ENCODE measurements at places on chromosomes 16 and 17.

- no peak for DNase-seq
Observed at GRCh38 chr16:69143116-69143515, 10.7 kb downstream of the UTP4 start.

DNA sequence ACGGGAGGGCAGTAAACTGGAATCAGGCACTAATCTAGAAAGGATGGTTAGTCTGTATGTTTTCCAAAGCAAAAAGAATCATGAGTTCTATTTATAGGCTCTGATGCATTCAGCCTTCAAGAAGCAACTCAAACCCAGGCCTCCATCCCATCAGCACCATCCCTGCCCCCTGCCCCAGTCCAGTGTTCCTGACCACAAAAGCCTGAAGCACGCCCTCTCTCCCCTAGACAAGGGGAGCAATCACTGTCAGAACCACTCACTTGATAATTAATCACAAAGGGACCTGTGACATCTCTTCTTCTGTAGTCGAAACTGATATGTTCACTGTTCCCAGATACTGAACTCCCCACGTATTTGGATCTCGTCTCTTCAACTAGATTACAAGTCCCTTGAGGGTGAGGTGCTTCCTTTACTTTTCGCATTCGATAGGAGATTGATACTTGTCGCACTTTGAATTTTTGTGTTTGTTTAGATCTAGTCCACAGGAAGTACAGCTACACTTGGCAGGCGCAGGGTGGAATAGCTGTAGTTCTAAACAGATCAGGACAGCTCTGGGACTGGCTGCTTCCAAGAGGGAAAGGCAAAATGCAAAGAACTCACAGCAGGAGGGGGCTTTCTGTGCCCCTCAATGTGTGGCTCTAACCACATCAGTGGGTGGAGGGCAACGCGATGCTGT, 36.4 kb upstream of the CCDC182 start:
- no peak for DNase-seq

DNA sequence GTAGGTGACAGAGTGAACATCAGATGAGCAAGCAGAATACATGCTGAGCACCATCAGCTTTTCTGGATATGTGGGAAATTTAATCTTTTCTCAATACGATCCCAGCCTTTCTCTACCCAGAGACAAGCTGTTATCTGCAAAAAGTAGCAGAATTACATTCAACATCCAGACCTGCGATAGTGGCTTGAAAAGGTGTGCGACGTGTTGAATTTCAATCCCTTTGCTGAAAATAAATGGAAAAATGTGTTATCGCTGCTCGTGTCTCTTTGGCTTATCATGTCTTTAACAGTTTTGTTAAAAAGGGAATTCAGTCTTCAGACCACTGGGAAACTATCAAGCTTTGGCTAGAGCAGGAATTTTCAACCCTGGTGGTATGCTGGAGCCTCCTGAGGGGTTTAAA, 98.8 kb upstream of the FAM20A start:
- DNase-seq: no peak

GRCh38 chr17:7977039-7977438, 25.4 kb upstream of the GUCY2D start:
- no peak for DNase-seq

DNA sequence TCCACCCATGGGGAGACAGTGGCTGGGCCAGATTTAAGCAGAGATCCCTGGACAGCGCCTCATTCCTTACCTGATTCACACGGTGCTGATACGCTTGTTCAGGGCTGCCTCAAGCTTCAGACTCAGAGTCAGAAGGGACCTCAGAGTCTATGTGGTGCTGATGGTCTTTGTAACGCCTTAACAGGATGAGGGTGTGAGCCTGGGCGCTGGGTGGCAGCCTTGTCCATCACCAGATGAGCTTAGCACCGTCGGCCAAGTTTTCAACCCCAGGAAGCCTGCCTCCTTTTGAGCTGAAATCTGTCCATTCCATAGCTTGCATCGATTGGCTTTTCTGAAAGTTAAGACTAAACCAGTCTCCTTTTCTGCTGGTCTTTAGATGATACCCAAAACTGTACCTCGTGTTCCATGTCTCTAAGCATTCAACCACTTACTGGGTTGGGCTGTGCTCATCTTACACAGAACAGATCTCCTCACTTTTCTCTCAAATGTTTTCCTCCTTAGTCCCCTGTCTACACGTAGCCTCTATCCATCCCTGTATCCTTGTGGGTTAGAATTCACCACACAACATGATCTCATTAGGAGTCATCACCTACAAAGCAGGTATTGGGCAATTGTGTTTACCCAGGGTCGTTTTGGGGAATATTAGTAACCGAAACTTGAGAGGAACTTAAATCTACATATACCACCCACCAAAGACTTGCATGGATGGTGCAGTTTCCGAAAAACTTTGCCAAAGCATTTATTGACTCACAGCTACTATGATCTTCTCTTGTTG, 573.4 kb downstream of the CDH13 start:
- no peak for DNase-seq

- DNase-seq: no peak
Observed at GRCh38 chr16:14150796-14151195, 79.7 kb downstream of the MRTFB start.

GRCh38 chr16:83312015-83312717, 495.6 kb upstream of the HSBP1 start:
- no peak for DNase-seq

- no peak for DNase-seq
Observed at GRCh38 chr16:4544473-4544872, 5.9 kb upstream of the CDIP1 start.

DNA sequence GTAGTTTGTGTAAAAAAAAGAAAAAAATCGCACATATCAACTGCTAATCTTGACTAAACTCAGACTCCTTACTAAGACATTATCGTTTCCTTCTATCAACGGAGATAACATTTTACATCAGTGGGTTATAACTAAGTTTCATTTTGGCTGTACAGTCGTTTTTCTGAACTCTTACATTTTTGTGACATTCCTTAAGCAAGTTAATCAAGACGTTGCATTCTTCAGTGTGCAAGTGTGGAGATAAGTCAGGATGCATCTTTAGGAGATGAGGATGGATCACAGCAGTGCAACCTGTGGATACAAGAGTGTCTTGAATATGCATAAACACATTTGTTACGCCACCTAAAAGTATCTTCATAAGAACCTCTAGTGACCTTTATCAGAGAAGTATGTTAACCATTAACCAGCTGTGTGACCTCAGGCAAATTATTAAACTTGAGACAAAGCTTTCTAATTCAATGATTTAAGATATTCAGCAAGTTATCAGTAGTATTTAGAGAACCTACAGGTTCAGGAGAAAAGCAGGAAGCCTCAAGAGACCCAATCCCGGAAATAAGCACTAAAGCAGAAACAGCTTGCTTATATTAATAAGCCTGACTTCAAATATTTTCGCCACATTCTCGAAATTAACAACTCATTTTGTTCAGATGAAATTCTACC, 9.4 kb downstream of the CMC2 start:
- peak; percentile 52 for DNase-seq

DNA sequence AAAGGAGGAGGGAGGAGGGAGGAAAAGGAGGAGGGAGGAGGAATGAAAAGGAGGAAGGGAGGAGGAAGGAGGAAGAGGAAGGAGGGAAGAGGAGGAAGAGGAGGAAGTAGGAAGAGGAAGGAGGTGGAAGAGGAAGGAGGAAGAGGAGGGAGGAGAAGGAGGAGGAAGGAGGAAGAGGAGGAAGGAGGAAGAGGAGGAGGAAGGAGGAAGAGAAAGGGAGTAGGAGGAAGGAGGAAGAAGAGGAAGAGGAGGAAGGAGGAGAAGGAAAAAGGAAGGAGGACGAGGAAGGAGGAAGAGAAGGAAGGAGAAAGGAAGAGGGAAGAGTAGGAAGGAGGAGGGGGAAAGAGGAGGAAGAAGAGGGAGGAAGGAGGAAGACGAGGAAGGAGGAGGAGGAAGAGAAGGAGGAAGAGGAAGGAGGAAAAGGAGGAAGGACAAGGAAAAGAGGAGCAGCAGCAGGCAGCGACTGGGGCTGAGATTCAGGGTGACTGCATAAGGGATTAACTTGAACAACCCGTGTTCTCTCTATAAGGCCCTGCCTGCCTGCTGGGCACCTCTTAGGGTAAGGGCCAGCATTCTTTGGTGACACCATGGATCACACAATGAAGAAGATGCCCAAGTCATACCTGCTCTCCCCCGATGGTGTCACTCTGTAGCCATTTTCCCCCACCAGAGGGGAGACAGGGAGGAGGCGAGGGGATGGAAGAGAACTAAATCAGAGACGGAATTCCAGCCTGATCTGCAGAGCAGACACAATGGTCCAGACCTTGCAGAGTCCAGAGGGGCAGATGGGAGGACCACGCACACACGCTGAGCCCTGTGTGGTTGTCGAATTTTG, 1.4 kb upstream of the IL34 start:
- no peak for DNase-seq
